ENCODE measurements at places on chromosomes 3 and 15. TPM values are rescaled to one million over a fixed set of nuclear protein-coding genes. Genes with fewer than 3 reads are reported as not detected.

DNA sequence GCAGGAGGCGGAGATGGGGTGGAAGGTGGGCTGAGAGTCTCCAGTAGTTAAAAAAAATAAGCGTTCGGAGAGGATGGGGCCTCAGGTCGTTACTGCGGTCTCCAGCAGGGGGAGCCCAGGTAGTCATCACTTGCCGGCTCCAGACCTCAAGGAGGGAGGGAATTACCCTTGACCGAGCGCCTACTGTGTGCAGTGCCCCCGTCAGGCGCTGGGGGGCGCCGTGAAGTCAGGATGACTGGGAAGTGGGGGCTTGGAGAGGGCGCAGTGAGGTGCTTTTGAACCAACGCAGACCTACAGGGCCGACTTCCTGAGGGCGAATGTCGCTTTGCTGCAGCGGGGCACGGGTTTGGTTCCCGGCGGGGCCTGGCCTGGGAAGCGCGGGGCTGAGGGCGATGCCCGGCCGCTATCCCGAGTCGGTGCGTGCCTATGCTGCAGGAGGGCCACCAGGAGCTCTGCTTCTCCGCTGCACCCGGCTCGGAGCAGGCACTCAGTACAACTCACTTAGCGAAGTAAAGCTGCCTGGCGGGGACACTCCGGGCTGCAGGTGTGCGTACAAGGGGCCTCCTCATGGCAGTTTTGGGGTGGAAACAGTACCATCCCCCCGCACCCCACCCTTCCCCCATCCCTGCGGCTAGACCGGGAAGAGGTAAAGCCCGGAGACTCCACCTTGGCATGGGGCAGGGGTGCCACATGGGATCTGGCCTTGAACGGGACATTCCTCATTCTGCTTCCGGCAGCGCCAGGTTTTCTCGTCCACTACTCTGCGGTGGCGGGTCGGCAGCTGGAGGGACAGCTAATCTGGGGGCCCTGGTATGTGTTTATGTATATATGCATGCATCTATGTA lies 79.8 kb downstream of the RHCG start:
- peak; percentile 7 for DNase-seq

DNA sequence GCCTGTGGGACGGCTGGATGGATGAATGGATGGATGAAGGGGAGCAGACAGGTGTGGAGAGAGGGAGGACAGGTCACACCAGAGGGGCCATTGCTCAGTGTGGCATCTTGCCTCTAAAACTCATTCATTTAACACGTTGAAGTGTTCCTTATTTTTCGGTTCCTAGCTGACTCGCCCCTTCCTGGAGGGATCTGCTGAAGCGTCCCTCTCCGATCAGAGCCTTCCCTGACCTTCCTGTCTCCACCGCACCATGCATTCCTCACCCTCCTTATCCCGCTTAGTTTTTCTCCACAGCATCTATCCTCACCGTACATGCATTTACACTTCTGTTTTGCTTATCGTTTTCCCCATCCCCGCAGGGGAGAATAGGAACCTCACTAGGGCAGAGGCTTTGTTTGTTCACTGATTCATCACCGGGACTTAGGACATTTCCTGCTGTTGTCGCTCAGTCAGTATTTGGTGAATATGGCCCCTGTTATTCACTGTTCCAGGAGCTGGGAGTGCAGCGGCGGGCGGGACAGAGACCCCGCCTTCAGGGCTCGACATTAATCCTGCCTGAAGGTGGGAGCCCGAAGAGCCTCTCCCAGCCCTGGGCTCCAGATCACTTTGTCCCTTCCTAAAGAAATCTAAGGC lies 32.0 kb downstream of the FOXL2 start:
- DNase-seq: peak; percentile 28

DNA sequence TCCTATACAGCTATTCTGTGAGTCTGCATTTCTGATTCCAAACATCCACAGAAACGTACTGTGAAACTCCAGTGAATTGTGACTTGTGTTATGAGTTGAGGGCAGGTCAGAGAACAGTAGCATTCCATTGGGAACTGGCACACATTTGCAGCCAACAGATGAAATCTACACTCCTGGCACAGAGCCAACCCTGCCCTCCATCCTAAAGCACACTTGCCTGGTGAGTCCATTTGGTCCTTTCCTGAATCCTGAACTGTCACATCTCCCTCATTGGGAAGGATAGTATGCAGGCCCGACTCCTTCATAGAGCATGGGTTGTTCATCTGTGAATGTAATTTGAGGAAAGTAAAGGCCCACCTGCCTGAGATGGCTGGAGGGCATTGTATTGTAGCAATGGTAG lies 314.3 kb upstream of the RASGRP1 start:
- no peak for DNase-seq

DNA sequence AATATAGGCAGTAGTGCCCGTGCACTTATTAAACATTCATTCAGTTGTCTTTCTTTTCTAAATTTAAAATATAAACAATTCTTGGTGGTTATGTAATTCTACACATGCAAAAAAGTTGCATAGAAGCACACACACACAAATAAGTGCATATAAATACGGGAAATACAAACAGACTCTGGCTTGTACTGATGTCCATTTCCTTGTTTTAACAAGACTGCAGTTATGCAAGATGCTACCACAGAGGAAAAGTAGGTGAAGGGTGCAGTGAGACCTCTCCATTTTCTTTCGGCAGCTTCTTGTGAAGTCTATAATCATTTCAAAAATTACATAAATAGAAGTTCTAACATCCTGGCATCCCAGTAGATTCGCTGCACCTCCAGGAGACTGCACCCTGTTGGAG lies 130.6 kb upstream of the BCL6 start:
- DNase-seq: no peak

Gene SPINK8
- total RNA-seq: not detected

DNA sequence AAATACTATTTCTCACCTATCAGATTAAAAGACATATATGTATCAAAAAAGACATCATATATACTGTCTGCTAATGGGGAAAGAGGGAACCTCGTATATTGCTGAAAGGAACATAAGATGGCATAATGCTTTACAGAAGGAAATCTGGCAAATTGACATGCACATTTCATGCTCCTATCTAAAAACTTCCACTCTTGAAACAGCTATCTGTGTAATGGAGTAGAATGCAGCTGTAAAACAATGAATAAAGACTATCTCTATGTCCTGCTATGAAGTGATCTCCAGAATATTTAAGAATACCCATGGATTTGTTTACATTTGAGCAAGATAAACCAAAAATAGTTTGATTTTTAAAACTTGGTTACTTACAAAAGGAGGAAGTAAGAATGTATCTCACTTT lies 107.4 kb downstream of the TBL1XR1 start:
- no peak for DNase-seq

GRCh38 chr3:171954690-171955383 lies 84.5 kb upstream of the FNDC3B start:
- peak; percentile 55 for DNase-seq

Gene TERC
- 0.86 TPM for total RNA-seq

GRCh38 chr3:150146991-150147761 lies 176.5 kb upstream of the PFN2 start:
- DNase-seq: peak; percentile 97

DNA sequence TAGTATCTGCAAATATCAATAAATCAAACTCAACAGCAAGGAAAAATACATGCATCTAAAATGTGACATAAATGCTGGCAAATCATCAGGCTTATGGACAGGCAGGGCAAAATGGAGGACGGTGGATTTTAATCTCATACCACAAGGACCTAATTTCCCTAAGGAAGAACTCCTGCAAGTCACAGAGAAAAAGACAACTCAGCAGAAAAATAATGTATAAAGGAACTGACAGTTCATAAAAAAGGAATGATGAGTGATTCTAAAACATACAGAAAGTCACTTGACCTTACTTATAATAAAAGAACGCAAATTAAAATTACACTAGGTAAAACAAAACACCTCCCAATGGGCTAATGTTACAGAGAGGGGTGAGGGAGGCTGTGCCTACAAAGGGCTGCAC lies 17.2 kb downstream of the TUBGCP5 start:
- DNase-seq: no peak
